ENCODE measurements at places on chromosomes 7 and 10.
A peak's percentile ranks its signal among the peaks of the same experiment; 100 is the strongest.

GRCh38 chr7:39321245-39321644 is 245.0 kb upstream of the YAE1 start:
- no peak for DNase-seq

DNA sequence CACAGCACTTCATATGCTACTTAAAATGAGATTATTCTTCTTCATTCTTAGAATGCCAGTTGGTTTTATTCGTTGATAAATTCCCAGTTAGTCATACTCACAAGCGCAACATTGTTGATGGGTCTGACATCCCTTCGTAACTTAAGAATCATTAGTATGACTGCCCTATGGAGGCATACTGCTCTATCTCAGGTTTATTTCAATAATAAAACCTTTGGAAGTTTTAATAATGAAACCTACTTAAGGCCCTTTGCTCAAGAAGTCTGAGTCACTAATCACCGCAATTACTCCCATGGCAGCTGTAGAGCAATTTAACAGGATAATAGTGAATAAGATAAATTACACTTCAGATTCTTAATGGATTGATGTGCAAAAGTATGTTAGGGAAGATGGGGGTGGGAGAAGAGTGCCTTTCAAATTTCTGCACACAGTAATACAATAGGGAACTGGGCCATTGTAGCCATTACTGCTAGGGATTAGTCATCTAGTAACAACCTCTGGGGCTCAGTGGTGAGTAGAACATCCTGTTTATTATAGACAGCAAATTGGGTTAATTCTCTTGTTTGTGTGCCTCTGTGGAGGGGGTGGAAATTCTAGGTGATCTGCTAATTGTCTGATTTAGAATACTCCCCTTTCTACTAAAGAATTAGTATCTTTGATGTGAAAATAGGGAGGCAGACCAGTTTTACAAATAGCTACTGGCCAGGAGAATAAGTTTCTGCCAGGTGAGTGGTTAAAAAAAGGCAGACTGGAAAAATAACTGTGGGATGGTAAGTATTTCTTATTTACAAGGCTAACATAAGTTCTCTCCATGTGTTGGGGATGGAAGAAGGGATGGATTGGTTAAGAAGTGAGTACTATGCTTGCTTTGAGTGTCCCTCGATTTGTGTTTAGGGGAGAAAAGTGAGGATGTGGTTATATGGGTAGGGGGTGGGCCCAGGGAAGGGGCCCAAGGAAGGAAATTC is 74.5 kb upstream of the VKORC1L1 start:
- no peak for DNase-seq

- DNase-seq = no peak
Measured at GRCh38 chr7:135645296-135645904, 16.9 kb upstream of the STMP1 start.

GRCh38 chr7:153454306-153454705 is 597.9 kb upstream of the DPP6 start:
- DNase-seq = no peak

GRCh38 chr10:77419056-77419455 is 218.6 kb downstream of the KCNMA1 start:
- no peak for DNase-seq

- DNase-seq = no peak
Measured at GRCh38 chr10:43231523-43232078, 35.3 kb downstream of the RASGEF1A start.

GRCh38 chr10:51471271-51471670 is 228.1 kb downstream of the CSTF2T start:
- DNase-seq = no peak

GRCh38 chr7:13541326-13541725 is 448.1 kb downstream of the ETV1 start:
- no peak for DNase-seq

GRCh38 chr7:32253299-32253698 is 183.1 kb upstream of the PDE1C start:
- DNase-seq = no peak

DNA sequence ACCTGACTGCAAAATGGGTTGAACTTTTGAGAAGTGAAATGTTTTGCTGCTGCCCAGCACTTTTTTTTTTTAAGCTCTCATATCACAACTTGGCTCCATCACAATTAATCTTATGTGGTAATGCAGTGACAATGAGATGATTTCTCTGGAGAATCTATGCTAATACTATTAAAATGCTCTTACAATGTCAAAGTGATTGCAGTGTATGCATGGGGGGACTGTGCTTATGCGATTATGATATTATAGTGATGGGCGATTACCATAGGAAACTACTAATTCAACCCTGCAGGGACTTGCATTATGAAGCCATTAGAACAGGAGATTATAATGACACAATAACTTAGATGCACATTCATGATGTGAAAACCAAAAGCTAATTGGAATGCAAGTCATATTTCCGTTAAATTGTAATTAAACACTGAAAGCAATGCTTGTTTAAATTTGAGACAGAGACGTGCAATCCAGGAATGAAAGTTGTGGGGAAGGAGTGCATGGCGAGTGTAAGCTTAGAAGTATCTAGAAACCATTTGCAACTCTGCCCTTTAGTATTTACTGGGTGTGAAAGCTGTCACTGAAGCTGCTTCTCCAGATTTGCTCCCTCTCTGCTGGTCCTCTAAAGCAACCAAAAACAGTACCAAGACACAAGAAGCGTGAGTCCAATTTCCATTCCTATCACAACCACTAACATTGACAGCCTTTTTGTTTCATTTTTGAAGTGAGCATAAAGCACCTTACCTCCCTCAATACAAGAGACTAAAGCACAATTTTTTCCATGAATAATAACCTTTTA is 21.6 kb downstream of the PTER start:
- DNase-seq = no peak

DNA sequence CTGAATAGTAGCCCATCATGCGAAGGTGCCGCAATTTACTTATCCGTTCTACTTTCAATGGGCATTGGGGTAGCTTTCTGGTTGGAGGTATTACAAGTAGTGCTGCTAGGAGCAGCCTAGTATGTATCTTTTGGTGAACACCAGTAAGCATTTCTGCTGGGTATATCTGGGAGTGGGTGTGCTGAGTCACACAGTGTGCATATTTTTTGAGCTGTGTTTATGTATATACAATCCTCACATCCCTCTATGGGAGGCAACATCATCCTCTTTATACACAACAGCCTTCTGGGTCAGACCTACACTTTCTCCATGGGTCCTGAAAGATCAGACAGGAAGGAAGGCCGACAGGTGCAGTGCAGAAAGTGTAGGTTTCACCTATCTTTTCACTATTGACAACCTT is 36.3 kb downstream of the PYROXD2 start:
- no peak for DNase-seq

DNA sequence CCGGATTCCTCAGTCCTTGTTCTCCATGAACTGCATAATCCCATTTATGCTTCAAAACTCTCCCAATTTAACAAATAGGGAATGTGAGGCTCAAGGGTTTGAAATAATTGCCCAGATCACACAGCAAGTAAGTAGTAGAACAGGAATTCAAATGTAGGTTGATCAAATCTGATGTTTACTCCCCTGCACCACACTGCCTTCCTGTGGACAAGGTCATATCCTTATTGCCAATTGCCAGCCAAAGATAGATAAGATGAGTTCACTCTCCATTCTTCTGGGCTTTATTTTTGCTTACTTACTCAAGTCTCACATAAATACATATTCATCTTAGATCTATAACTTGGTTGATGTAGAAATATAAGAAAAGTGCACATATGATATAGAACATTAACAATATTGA is 435.2 kb upstream of the ETV1 start:
- DNase-seq = no peak

GRCh38 chr7:2958416-2959102 is 85.1 kb downstream of the CARD11 start:
- DNase-seq = no peak

DNA sequence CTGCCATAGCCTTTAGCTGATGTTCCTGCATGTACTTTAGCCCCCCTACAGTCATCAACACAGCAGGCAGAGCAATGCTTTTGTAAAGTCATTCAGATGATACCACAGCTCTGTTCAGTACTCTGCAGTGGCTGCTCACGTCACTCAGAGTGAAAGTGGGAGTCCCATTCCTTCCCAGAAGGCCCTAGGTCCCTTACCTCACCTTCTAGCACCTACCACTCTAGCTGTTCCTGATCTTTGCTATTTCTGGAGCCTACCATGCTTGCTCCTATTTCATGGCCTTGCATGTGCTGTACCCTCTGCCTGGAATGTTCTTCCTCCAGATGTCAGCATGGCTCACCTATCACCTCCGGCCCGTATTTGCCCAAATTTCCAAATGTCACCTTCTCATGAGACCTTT is 94.4 kb upstream of the PRR15 start:
- DNase-seq = no peak

- no peak for DNase-seq
Measured at GRCh38 chr7:112547916-112548315, 67.1 kb downstream of the LSMEM1 start.

GRCh38 chr10:107480781-107481180 is 316.3 kb upstream of the SORCS1 start:
- no peak for DNase-seq

- DNase-seq = no peak
Measured at GRCh38 chr10:14369906-14370305, 39.2 kb upstream of the FRMD4A start.

- DNase-seq = no peak
Measured at GRCh38 chr7:19508124-19508523, 200.7 kb downstream of the POLR1F start.

DNA sequence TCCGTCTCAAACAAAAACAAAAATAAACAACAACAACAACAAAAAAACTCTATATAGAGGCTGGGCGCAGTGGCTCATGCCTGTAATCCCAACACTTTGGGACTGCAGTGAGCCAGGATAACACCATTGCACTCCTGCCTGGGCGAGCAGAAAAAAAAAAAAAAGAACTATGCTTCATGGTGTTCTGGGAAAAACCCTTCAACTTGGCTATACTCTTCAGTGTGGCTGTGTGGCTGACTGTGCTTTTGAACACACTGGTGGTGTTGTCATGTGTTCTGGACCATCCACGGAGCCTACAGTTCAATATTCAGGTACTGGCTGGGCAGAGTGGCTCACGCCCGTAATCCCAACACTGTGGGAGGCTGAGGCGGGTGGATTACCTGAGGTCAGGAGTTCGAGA is 26.5 kb downstream of the SNX8 start:
- no peak for DNase-seq

DNA sequence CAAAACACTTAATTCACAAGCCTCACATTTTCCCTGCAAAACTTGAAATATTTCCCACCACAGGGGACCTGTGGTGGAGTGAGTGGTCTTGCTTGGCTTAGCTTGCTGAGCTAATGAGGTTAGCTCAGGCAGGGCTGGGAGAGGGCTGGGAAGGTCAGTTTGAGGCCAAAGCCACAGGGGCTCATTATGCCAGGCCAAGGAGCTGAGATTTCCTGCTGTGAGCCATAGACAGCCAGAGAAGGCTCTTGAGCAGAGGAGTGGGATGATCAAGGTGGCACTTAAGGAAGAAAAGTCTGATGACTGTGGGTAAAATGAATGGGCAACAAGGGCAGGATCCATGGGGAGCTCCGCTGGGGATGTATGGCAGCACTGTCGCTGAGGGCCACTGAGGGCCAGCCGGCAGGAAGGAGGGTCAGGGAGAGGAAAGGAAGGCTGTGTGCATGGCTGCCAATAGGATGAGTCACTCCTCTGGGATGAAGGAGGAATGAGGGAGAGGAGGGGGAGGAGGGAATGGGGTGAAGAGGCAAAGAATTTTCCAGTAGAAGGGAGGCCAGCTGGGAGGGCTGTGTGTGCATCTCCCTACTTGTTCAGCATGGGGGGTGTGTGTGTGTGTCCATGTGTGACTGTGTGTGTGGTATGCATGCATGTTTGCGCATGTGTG is 18.7 kb upstream of the ZNF488 start:
- DNase-seq = peak; percentile 71

GRCh38 chr7:26291699-26292538 is at the start of gene SNX10:
TSS of gene SNX10 (plus strand) at chr7:26291862. CDS start at chr7:26346443, 54,581 bp downstream.
- peak; percentile 48 for DNase-seq

- DNase-seq = no peak
Measured at GRCh38 chr10:115818012-115818411, 455.0 kb downstream of the GFRA1 start.

DNA sequence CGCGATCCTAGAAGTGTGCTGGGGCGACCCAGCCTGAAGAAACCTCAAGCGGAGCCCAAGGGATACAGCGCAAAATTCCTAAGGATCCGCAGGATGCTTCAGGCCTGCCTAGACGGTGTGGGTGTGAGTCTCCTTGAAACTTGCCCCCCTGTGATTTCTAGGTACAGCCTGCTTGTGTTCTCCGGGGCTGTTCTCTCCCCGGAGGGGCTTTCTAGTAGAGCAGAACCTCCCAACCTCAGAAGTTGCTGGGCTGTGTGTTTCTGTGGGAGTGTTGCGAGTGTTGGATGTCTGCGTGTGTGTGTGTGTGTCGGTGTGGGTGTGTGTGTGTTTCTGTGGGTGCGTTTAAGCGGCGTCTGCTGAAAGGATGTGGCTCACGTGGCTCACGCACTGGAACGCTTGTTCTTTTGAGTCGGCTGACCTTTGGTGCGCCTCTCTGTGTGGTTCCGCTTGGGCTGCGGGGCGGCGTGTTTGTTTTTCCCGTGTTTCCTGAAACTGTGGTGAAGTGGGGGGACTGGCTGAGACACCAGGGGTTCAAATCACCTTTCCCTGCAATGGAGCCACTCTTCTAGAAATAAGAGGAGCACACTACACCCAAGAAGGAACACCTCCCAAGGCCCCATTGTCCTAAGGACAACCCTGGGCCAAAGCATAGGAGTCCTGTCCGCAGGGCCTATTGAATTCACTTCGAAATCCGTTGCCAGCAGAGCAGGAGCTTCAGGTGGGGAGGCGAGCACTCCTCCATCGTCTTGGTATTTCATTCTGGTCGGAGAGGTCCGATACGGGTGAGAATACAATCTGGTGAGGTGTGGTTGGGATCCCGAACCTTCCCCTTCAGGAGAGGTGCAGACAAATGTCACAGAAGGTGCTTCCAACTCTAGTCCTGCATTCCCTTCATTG is 25.1 kb upstream of the ZNF273 start:
- DNase-seq = no peak

DNA sequence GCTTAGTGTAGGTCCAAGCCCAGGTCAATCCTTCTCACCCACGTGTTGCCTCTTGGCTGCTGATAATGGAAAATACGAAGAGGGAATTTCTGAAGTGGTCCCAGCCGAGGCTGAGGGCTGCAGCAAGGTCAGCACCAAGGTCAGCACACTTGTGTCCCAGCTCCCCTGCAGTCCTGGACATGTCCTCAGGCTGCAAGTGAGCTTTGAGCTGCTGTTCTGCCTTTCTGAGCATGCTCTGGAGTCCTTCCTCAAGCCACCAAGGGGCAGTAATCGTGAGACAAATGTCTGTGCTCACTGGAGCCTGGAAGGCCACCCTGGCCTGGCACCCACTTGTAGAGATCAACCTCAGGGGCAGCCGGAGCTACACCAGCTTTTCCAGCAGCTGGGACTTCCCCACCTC is 28.3 kb downstream of the DRGX start:
- DNase-seq = no peak

- no peak for DNase-seq
Measured at GRCh38 chr7:93004906-93005305, 112.9 kb downstream of the SAMD9 start.

GRCh38 chr10:131076356-131076755 is 235.2 kb downstream of the TCERG1L start:
- DNase-seq = no peak

DNA sequence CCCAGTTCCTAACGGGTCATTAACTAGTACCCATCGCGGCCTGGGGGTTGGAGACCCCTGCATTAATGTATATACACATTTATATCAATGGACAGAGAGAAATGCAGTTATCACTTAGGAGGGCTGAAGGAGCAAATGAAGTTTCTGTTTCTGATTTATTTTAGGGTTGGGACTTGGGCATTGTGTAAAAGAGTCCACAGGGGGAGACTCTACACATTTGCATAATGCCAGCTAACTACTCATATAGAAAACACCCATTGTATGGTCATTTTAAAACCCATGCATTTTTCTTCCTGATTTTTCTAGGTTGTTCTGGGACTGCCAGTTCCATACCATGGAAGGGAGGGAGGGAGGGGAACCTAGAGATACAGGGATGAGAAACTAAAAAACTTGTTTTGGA is 23.5 kb downstream of the BCCIP start:
- DNase-seq = no peak

All from HTR-8/SVneo (cell line).